ENCODE measurements at places on chromosomes 4 and X.
A peak's percentile ranks its signal among the peaks of the same experiment; 100 is the strongest.

DNA sequence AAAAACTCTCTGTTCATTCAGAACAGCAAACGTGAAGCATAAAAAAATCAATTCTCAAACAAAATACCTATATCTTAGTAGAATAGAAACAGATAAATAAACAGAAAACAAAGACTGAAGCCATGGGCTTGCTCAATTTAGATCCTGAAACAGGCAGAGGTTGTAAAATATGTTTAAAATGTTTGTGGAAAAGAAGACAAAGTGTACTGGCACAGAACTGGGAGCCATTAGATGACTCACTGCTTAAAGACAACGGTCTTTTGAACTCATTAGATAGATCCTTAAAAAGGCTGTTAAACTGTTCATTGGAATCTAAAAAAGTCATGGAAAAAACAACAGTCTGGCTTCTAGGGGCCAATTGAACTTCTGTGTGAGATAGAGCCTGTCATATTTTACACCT lies 247.0 kb upstream of the NDST4 start:
- no peak for DNase-seq

- DNase-seq: no peak
Measured at GRCh38 chrX:150050387-150050786, 112.1 kb upstream of the EOLA2 start.

- DNase-seq: no peak
Measured at GRCh38 chrX:1430451-1430850, 22.3 kb downstream of the ASMTL start.

- DNase-seq: peak; percentile 80
Measured at GRCh38 chr4:114378305-114378903, 220.2 kb upstream of the UGT8 start.

GRCh38 chr4:123624959-123625358 lies 228.4 kb downstream of the SPRY1 start:
- no peak for DNase-seq

- no peak for DNase-seq
Measured at GRCh38 chrX:41688156-41688555, 617 bp upstream of the GPR34 start.

All from amniotic stem cell (primary cell).